ENCODE measurements at places on chromosomes 12 and 14.
A peak's percentile ranks its signal among the peaks of the same experiment; 100 is the strongest.

DNA sequence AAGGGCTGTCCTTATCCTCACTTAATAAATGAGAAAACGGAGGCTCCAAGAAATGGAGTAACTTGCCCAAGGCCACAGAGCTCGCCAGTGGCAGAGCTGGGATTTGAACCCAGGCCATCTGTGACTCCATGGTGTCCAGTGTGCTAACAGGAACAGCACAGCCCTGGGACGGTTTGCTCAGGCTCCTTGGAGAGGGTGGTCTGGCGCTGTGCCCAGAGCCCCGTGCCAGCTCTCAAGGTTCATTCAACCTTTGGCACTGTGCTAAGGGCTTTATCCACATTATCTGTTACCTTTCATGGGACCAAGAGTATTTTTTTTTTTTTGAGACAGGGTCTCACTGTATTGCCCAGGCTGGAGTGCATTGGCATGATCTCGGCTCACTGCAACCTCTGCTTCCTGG lies 8.1 kb downstream of the DAO start:
- H3K27ac ChIP-seq: no peak overlapping the region
- no peaks in the 10 kb centered on the region for H3K4me1 ChIP-seq
- H3K36me3 ChIP-seq: no peaks in the 10 kb centered on the region
- no peak for DNase-seq
- no peak overlapping the region for H3K4me3 ChIP-seq

DNA sequence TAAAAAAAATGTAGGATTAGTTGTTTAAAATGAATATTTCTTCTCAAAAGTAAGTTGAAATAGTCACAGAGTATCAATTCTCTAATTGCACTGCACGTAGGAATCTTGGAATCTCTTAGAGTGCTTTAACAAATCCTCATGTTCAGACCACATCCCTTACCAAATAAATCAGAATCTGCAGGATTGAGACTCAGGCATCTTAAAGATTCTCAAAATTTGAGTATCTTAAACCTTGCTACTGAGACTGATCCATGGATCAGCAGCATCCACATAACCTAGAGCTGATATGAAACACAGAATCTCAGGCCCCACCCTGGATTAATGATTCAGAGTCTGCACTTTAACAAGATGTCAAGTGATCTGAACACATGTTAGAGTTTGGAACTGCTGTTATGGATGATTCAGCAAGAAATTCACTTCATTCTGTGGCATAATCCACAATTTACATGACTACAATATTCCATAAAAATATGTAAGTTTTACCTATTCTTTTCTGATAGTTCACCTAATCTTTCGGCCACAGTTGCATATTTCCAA lies 58.7 kb downstream of the ADAMTS20 start:
- no peaks in the 10 kb centered on the region for H3K36me3 ChIP-seq
- H3K4me1 ChIP-seq: no peaks in the 10 kb centered on the region
- H3K4me3 ChIP-seq: no peak overlapping the region
- no peaks in the 10 kb centered on the region for H3K27me3 ChIP-seq

DNA sequence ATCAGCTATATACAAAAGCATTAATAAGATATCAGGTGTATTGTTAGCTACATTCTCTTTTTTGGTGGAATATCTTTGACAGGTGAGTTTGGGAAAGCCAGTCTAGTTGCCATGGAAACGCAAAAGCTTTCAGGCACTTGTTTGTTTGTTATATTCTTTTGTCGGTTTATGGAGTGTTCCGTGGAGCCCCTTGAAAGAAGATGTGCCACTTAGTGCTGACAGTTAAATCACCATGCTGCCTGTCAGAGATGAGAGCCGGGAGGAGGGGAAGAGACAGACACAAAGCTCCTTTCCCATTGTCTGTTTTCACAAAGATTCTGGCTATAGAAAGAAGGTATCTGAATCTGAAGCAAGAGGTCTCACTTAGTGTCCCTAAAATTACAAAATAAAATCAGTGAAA lies 170.8 kb downstream of the SNAPC1 start:
- no peak overlapping the region for H3K4me3 ChIP-seq
- no peaks in the 10 kb centered on the region for H3K36me3 ChIP-seq
- DNase-seq: no peak
- no peaks in the 10 kb centered on the region for H3K27me3 ChIP-seq
- H3K27ac ChIP-seq: no peak overlapping the region
- no peaks in the 10 kb centered on the region for H3K4me1 ChIP-seq

GRCh38 chr12:90106568-90106967 lies 397.9 kb upstream of the ATP2B1 start:
- H3K27ac ChIP-seq: no peak overlapping the region
- no peak for DNase-seq
- H3K4me1 ChIP-seq: no peaks in the 10 kb centered on the region
- H3K36me3 ChIP-seq: no peaks in the 10 kb centered on the region
- H3K27me3 ChIP-seq: no peaks in the 10 kb centered on the region

GRCh38 chr12:47041327-47041726 lies 38.1 kb upstream of the PCED1B start:
- H3K4me1 ChIP-seq: no peaks in the 10 kb centered on the region
- H3K27me3 ChIP-seq: no peaks in the 10 kb centered on the region
- H3K36me3 ChIP-seq: no peaks in the 10 kb centered on the region
- H3K27ac ChIP-seq: no peak overlapping the region
- DNase-seq: no peak
- H3K4me3 ChIP-seq: no peak overlapping the region

- H3K27ac ChIP-seq: no peak overlapping the region
- H3K27me3 ChIP-seq: no peaks in the 10 kb centered on the region
- no peak overlapping the region for H3K4me3 ChIP-seq
- DNase-seq: no peak
- H3K36me3 ChIP-seq: no peaks in the 10 kb centered on the region
Observed at GRCh38 chr12:85457016-85457415, 177.0 kb downstream of the ALX1 start.

GRCh38 chr12:67721248-67721647 lies 72.7 kb downstream of the DYRK2 start:
- no peaks in the 10 kb centered on the region for H3K27me3 ChIP-seq
- no peak overlapping the region for H3K27ac ChIP-seq
- DNase-seq: no peak
- H3K4me1 ChIP-seq: peaks cover 16% of the 10 kb centered on the region
- H3K36me3 ChIP-seq: no peaks in the 10 kb centered on the region

GRCh38 chr12:131103669-131104462 lies 150.2 kb downstream of the ADGRD1 start:
- DNase-seq: peak; percentile 51
- no peaks in the 10 kb centered on the region for H3K4me1 ChIP-seq
- no peaks in the 10 kb centered on the region for H3K27me3 ChIP-seq
- no peak overlapping the region for H3K27ac ChIP-seq
- no peaks in the 10 kb centered on the region for H3K36me3 ChIP-seq

- no peak for DNase-seq
- no peak overlapping the region for H3K4me3 ChIP-seq
- no peaks in the 10 kb centered on the region for H3K4me1 ChIP-seq
- no peaks in the 10 kb centered on the region for H3K36me3 ChIP-seq
- H3K27me3 ChIP-seq: no peaks in the 10 kb centered on the region
Observed at GRCh38 chr14:85428926-85429325, 101.0 kb upstream of the FLRT2 start.

- DNase-seq: no peak
- H3K27me3 ChIP-seq: no peaks in the 10 kb centered on the region
- no peak overlapping the region for H3K27ac ChIP-seq
- no peaks in the 10 kb centered on the region for H3K36me3 ChIP-seq
- H3K4me1 ChIP-seq: no peaks in the 10 kb centered on the region
Observed at GRCh38 chr12:90695415-90695814, 259.6 kb downstream of the CCER1 start.

DNA sequence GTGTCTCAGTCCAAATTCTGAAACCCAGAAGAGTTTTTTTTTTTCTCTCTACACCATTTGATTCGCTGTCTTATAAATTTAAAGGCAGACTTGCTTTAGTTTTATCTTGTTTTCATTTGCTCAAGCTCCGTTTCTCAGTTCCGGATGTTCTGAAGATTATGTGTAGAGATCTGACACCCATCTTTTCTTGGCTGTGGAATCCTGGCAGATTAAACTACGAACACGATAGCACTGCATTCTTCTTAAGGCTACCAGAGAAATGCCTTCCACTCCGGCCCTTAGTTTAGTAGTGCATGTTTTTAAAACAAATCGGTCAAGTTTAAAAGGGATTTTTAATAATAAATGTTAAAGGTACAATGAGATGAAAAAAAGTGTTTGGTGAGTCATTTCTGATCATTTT lies 106.4 kb downstream of the LMO3 start:
- H3K36me3 ChIP-seq: no peaks in the 10 kb centered on the region
- DNase-seq: no peak
- no peak overlapping the region for H3K4me3 ChIP-seq
- no peaks in the 10 kb centered on the region for H3K4me1 ChIP-seq
- H3K27ac ChIP-seq: no peak overlapping the region
- H3K27me3 ChIP-seq: no peaks in the 10 kb centered on the region

DNA sequence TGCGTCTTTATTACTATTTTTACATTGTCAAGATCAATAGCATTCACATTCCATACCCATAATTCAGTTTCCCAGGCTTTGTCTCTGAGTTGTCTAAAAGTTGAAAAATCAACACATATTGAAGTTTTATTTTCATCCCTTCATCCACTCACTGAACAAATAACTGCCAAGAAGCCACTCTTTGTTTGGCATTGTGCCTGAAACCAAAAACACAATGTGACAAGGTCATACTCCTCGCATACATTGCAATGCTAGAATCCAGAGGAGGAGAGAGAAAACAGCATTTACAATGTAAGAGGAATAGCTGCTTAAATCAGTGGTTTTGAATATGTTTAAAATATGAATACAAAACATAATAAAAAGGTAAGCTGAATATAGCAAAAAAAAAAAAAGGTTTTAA lies 71.8 kb downstream of the CCDC60 start:
- H3K4me3 ChIP-seq: no peak overlapping the region
- H3K27me3 ChIP-seq: no peaks in the 10 kb centered on the region
- no peak overlapping the region for H3K27ac ChIP-seq
- H3K4me1 ChIP-seq: no peaks in the 10 kb centered on the region
- DNase-seq: no peak

GRCh38 chr14:24609655-24610344 lies at the start of gene GZMH:
TSS of gene GZMH (minus strand) at chr14:24609685. CDS start at chr14:24609613, 72 bp downstream.
- no peaks in the 10 kb centered on the region for H3K27me3 ChIP-seq
- no peak within 1 kb of the TSS for H3K4me3 ChIP-seq
- no peak for DNase-seq

DNA sequence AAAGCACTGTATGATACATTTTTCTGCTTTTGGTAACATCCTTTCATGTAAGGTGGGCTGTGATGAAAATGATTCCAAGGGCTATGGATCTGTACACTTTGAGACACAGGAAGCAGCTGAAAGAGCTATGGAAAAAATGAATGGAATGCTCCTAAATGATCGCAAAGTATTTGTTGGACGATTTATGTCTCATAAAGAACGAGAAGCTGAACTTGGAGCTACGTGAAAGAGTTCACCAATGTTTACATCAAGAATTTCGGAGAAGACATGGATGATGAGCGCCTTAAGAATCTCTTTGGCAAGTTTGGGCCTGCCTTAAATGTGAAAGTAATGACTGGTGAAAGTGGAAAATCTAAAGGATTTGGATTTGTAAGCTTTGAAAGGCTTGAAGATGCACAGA lies 22.1 kb upstream of the SRGAP1 start:
- peak overlapping the region; percentile 61 for H3K4me3 ChIP-seq
- H3K4me1 ChIP-seq: no peaks in the 10 kb centered on the region
- no peak overlapping the region for H3K27ac ChIP-seq
- H3K27me3 ChIP-seq: no peaks in the 10 kb centered on the region
- H3K36me3 ChIP-seq: no peaks in the 10 kb centered on the region
- no peak for DNase-seq

GRCh38 chr12:91744597-91744996 lies 401.0 kb downstream of the BTG1 start:
- no peaks in the 10 kb centered on the region for H3K36me3 ChIP-seq
- H3K27me3 ChIP-seq: no peaks in the 10 kb centered on the region
- no peak overlapping the region for H3K4me3 ChIP-seq

GRCh38 chr12:114123108-114123507 lies 157.0 kb upstream of the RBM19 start:
- no peak overlapping the region for H3K27ac ChIP-seq
- DNase-seq: no peak
- no peaks in the 10 kb centered on the region for H3K4me1 ChIP-seq
- H3K36me3 ChIP-seq: no peaks in the 10 kb centered on the region
- no peak overlapping the region for H3K4me3 ChIP-seq
- no peaks in the 10 kb centered on the region for H3K27me3 ChIP-seq

GRCh38 chr12:71954083-71954778 lies 15.6 kb downstream of the TPH2 start:
- H3K27me3 ChIP-seq: no peaks in the 10 kb centered on the region
- H3K4me1 ChIP-seq: no peaks in the 10 kb centered on the region
- H3K27ac ChIP-seq: no peak overlapping the region
- no peak overlapping the region for H3K4me3 ChIP-seq

GRCh38 chr12:51512438-51512837 lies 78.6 kb upstream of the SCN8A start:
- no peaks in the 10 kb centered on the region for H3K36me3 ChIP-seq
- no peak overlapping the region for H3K4me3 ChIP-seq
- no peaks in the 10 kb centered on the region for H3K27me3 ChIP-seq
- DNase-seq: no peak
- H3K27ac ChIP-seq: no peak overlapping the region
- H3K4me1 ChIP-seq: no peaks in the 10 kb centered on the region

- H3K4me3 ChIP-seq: no peak overlapping the region
- H3K4me1 ChIP-seq: no peaks in the 10 kb centered on the region
- H3K36me3 ChIP-seq: no peaks in the 10 kb centered on the region
Observed at GRCh38 chr12:52917800-52918199, 12.9 kb upstream of the KRT8 start.

All from ascending aorta (tissue), 2 donors.